T-cell (primary cell): ENCODE measurements at places on chromosomes 16 and 17. TPM values are rescaled to one million over a fixed set of nuclear protein-coding genes. Genes with fewer than 3 reads are reported as not detected.

GRCh38 chr16:28491230-28491969 is 474 bp downstream of the CLN3 start:
- no peak for DNase-seq

DNA sequence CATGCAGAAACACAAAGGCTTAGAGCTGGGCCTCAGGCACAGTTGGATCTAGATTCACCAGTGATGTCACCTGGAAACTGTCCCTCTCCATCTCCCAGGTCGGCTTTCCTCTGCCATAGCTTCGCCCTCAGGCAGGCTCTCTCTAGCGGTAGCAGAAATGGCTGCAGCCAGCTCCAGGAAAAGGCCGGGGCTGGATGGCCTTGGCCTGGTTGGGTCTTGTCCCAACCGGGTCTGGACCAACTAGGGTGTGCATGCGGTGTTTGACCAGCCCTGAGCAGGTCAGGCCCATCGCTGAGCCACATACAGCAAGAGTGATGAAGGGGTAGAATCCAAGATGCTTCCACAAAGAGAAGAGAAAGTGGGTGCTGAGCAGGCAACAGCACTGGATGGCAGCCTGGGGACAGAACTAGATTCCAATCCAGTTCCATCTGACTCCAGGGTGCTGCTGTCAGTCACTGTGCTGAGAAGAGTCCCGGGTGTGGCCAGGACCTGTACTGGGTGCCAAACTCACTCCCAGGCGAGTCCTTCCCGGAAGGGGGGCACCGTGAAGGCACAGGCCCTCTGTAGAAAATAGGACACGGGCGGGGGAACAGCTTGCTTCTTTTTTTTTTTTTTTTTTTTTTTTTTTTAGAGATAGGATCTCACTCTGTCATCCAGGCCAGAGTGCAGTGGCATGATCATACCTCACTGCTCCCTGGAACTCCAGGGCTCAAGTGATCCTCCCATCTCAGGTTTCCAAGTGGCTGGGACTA is 51.8 kb downstream of the SOCS3 start:
- no peak for DNase-seq

DNA sequence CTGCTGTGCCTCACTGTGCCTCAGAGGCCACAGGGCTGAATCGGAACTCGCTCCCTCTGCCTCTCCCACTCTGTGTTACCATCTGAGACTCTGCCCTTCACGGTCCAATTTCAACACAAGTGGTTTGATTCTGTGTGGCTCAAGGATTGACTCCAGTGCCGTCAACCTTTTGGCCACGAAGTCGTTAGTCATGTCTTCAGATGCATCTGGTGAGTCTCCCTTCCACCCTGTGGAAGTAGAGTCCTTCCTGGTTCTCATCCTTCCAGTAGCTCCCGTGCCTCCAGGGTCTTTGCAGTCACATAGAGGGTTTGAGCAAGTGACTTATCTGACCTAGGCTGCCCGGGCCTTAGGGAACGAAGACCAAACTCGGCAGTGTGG is 51.2 kb downstream of the PGS1 start:
- no peak for DNase-seq

- no peak for DNase-seq
Measured at GRCh38 chr17:76241691-76242255, 1.5 kb upstream of the RNF157 start.

DNA sequence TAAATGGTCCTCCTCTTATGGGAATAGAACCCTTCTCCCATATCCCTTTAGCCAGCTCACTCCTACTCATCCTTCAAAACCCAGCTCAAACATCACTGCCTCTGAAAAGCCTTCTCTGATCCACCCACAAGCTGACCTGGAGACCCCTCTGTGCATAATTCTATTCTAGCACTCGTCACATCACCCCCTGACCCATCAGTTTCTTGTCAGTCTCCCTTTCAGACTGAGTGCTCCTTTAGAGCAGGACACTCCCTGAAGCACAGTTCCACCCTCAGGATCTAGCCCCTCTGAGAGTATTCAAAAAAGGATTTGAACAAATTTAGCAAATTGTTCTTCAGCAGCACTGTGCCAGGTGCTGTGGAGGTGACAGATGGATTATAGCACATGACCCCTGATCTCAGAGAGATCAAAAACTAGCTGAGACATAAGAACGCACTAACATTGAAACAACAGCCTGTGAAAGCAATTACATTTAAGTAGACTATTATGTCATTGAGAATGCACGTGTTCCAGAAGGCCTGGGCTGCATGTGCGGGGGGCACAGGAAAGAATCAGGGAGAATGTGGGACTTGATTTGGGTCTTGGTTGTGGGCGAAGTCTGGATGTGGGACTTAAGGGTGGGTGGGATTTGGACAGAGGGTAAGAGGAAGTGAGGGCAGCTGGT is 43.5 kb downstream of the MRPS23 start:
- DNase-seq = no peak

- peak; percentile 24 for DNase-seq
Measured at GRCh38 chr17:72719578-72720493, 372.7 kb downstream of the SLC39A11 start.

Gene LPO
- total RNA-seq = not detected

DNA sequence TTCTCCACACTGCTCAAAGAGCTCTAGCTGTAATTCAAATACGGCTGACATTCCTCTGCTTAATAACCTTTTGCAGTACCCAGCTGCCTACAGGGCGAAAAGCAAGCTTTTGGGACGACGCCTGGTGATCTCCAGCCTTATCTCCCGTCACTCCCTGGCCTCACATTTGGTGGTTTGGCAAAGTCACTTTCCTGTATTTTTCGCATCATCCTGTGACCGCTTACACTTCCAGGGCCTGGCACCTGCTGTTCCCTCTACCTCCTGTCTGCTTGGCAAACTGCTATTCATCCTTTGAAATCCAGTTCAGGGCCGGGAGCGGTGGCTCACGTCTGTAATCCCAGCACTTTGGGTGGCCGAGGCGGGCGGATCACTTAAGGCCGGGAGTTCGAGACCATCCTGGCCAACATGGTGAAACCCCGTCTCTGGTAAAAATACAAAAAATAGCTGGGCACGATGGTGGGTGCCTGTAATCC is 2.7 kb upstream of the BHLHA9 start:
- no peak for DNase-seq

DNA sequence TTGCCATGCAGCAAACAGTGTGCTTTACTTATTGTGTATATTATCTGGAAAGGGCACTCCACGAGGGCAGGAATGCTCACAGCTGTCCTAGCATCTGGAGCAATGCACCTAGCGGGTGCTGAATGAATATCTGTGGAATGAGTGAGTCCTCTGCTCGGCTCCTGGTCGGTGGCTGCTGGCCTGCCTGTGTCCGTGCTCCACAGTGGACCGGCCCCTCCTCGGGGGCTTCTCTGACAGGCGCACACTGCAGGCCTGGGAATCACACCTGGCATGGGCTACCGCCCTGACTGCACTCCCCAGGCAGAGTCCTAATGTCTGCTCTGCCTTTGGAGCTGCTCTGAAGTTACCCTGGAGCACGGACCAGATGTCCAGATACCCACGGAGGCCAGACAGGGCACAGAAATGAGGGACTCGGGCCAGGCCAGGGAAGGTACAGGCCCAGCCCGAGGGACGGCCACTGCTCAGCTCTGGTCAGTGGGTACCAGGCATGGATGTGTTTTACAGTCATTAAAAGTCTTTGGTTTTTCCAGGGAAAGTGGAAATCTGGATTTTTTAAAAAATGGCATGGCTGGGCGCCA is 21.1 kb upstream of the AKTIP start:
- DNase-seq = no peak
